ENCODE measurements at places on chromosomes 2 and 18.

DNA sequence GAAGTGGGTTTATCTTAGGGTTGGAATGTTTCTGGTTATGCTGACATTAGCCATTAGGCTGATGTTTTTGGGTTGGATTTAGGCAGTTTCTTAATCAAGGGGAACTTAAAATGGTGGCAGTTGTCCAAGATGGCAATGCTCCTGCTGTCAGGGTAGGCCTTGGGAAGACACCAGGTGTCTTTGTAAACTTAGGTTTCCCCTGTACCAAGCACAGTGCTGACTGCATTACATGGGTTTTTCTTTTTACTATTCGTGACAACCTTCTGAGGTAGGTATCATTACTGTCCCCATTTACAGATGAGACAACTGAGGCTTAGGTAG is 528 bp upstream of the ATG16L1 start:
- DNase-seq: no peak

GRCh38 chr2:17830053-17831034 is 14.1 kb downstream of the MSGN1 start:
- peak; percentile 29 for DNase-seq

DNA sequence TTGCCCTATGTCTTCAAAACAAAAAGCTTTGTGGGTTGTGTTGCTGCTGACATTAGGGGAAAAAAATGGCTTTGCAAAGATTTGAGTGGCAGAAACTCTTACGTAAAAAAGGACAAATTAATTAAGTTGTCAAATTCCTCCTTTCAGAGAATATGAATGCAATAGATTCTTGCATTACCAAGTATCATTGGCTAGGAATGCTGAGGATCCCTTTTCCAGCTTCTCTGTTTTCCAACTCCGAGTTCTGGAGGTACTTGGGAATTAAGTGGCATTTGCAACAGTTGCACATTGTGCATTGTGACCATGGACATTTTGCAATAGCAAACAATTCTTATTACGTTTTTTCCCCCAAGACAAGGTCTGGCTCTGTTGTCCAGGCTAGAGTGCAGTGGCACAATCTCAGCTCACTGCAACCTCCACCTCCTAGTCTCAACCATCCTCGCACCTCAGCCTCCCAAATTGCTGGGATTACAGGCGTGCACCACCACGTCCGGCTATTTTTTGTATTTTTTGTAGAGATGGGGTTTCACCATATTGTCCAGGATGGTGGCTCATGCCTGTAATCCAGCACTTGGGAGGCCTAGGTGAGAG is 29.9 kb upstream of the PPP1CB start:
- no peak for DNase-seq

DNA sequence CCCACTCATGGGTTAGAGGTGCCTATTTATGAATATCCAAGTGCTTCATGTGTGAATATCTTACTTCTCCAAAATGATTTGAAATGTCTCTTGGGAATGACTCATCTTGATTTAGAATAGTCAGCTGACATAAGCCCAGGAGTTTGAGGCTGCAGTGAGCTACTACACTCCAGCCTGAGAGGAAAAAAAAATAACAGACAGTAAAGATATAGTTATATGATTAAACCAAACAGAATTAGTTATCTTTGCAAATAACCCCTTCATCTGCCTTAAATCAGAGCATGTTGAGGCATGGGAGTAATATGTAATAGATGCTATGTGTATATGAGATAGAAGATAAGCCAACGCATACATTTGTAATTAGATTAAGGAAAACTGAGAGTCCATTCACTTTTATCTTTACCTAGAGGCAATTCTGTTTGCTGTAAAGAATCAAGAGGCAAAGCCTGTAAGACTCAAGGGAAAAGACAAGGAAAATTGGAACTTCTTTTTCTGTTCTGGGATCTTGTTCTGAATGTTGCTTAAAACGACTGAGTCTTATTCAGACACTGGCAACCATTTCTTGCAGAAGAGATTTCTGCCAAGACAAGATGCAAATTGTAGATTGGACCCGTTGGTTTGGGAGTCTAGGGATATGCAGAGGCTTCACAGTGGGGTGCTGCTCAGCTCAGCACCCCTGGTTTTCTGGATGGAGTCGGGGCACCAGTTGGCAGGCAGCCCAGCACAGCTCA is 104.4 kb downstream of the LIPG start:
- DNase-seq: no peak

- no peak for DNase-seq
Observed at GRCh38 chr18:27848336-27848735, 328.6 kb downstream of the CDH2 start.

DNA sequence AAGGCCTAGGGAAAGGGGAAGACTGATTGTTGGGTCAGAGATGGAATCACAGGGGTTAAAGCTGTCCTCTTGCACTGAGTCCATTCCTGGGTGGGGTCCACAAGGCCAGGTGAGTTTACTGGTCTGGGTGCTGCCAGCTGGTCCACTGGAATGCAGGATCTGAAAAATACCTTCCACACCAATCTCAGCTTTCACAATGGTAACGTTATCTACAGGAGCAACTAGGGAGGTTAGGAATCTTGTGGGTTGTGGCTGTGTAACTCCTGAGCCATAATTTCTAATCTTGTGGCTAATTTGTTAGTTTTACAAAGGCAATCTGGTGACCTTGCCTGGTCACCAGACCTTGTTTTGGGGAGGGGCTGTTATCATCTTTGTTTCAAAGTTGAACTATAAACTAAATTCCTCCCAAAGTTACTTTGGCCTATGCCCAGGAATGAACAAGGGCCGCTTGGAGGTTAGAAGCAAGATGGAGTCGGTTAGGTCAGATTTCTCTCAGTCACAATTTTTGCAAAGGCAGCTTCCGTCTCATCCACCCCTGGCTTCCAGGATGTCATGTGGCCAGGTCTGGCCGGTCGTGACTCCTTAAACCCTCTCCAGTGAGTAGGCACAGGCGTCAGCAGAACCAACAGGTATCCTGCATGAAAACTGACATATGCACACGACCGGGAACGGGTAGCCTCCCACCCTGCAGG is 123.3 kb upstream of the SH3BP4 start:
- DNase-seq: no peak

DNA sequence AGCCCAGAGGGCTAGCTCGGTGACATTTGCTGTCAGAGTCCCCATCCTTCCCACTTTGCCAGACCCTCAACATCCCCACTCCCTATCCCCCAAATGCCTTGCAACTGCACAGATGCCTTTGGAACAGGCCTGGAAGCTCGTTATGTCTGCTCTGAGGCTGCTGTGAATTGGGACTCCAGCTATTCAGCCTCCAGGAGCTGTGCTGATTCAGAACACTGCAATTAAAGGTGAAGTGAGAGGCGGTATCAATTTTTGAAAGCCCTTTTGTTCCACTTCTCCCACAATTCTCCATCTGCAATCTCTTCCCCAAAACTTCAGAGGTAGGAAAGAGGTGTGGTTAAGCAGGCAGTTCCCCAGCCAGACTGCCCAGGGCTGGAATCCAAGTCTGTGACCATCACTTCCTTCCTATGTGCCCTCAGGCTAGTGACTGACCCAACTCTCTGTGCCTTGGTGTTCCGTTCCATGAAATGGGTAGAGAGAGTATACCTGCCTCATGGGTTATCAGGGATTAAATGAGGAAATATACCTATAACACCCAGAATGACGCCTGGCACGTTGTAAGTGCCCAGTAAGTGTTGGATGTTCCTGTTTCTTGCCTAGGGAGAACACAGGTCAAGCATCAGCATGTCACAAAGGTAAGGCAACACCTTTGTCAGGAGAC is 17.5 kb downstream of the NOSTRIN start:
- no peak for DNase-seq

- no peak for DNase-seq
Observed at GRCh38 chr18:33440060-33441043, at the start of gene CCDC178. Gene CCDC178 (minus strand): TSS chr18:33440721. CDS start chr18:33412088, 28,633 bp downstream.

GRCh38 chr2:38600242-38600891 is 2.4 kb downstream of the HNRNPLL start:
- no peak for DNase-seq

DNA sequence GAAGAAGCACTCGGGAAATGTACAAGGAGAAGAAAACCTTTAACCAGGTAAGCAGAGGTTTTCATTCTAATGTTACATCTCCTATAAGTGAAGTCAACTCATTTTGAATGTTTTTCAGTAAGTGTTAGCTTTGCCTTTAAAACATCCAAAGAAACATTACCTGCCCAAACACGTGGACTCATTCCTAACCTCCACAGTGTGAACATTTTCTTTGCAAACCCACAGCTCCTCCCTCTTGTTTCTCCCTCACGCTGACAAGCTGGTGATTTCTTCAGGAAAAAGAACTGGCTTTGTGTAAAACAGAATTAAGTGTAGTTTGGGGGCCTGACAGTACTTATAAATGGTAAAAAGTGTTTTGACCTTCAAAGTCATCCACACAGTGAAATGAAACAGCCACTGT is 72.5 kb downstream of the MTCL1 start:
- DNase-seq: no peak

DNA sequence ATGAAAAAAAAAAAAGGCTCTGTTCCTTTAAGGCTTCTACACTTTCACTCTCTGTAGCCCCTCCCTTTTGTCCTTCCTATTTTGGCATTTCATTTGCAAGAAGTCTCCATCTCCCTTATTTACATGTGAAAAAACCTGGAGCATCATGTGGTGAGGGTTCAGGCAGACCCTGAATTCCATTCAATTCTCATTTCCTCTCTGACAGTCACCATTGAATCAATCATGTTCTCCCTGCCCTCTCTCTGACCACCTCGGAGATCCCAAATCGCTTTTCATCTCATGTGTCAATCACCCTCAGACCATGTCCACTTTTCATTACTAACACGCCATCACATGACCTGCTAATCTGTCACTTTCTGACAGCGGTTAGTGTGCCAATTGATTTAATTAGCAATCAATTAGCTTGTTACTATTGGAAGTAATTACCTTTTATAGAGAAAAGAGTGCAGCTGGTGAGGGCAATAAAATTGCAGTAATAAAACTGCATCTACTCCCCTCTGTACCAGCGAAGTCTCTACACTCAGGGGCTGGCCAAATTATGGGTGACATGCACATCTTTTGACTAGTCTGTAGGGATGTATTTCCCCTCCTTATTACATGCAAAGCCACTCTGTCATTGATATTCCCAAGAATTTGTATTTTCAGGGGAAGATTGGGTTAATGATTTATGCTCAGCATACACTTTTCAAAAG is 317.4 kb downstream of the EN1 start:
- no peak for DNase-seq

DNA sequence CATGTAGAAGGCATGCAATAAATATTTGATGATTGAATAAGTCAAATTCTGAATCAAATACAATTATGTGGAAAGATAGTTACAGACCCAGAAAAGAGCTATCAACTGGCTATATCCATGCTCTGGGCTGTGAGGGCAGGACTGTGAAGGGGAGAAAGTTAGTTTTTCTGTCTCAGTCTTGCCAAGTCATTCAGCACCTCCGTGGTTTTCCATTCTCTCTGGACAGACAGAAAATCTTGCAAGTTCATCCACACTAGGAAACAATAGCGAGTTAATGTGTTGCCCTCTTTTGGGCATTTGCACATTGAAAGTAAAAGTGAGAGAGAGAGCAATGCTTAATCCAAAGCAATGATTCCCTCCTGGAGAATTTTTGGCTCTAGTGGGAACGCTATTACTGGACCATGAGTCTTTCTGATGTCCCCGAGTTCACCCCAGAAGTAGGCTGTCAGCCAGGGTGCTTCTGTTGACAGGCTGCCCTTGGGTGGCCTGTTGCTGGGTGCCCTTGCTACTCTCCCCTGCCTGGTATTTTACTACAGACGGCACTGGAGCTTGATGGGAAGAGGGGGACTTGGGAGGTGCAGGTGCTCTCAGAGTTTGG is 238.3 kb downstream of the LOXHD1 start:
- no peak for DNase-seq

GRCh38 chr18:27042177-27042576 is 142.9 kb downstream of the CHST9 start:
- no peak for DNase-seq

DNA sequence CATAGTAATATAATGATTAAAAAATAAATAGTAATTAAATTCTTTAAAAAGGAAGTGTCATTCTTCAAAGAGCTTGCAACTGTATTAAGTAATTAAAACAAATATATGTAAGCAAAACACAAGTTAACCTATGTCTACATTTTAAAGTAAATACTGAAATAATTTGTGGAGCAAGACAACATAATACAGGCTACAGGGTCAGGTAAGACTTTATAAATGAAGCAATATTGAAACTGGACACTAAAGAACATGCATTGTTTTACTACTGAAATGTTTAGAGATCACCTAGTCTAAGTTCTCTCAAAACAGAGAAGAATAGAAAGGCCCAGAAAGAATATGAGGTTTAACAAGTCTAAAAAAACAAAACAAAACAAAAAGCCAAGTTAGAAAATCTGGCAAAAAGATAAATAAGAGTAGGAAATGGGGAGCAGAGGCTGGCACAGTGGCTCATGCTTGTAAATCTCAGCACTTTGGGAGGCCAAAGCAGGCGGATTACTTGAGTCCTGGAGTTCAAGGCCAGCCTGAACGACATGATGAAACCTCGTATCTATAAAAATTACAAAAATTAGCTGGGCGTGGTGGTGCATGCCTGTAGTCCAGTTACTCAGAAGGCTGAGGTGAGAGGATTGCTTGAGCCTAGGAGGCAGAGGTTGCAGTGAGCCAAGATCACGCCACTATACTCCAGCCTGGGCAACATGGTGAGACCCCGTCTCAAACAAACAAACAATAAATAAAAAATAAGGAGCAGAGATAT is 34.4 kb downstream of the VPS54 start:
- no peak for DNase-seq

DNA sequence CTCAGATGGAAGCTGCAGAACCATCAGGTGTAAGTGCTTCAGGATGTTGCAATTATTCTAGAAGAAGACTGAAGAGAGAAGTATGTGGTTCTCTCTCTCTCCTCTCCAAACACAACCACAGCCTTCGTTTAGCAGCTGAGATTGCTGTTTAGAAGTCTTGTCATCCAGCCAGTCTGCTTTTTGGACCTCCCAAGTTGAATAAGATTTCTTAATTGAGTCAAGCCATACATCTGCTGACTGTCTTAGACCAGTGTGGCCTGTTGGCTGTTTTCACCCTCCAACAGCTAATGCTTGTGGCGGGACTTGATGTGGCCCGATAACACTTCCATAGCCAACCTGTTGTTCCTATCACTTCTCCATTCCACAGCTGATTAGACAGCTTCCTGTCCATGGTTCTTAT is 91.3 kb upstream of the TMEM17 start:
- no peak for DNase-seq

GRCh38 chr2:140998017-140998416 is 1132.8 kb downstream of the LRP1B start:
- no peak for DNase-seq

- no peak for DNase-seq
Observed at GRCh38 chr18:52570975-52571374, 231.0 kb downstream of the DCC start.

DNA sequence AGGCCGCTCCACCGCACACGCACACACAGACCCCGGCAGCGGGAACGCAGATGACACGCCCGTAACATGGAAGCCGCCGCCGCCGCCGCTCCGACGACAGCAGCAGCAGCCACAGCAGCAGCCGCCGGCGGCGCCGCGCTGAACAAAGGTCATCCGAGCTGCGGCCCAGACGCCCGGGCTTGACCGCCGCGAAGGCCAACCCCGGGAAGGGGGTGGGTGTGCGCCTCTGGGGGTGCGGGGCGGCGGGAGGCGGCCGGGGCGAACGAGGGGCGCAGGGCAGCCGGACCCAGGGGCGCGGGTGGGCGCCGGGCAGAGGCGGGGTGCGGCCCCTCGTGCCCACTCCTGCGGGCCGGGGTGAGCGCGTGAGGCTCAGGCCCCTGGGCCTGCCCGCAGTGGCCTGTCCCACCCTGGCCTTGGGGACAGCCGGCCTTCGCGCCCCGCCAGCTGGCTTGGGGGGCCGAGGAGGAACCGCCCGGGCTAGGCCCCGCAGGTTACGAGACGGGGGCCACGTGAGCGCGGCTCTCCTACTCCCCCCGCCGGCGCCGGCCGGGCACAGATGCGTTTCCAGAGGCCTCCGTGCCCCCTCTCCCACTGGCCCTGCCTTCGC is 1.0 kb upstream of the ZNF532 start:
- peak; percentile 48 for DNase-seq

- DNase-seq: no peak
Observed at GRCh38 chr2:20737505-20737904, 70.6 kb downstream of the GDF7 start.

All from CD4-positive, alpha-beta T cell treated with Interleukin-1 beta for 1 hour (primary cell).